ENCODE measurements at places on chromosomes 4 and X. TPM values are rescaled to one million over a fixed set of nuclear protein-coding genes. Genes with fewer than 3 reads are reported as not detected.

DNA sequence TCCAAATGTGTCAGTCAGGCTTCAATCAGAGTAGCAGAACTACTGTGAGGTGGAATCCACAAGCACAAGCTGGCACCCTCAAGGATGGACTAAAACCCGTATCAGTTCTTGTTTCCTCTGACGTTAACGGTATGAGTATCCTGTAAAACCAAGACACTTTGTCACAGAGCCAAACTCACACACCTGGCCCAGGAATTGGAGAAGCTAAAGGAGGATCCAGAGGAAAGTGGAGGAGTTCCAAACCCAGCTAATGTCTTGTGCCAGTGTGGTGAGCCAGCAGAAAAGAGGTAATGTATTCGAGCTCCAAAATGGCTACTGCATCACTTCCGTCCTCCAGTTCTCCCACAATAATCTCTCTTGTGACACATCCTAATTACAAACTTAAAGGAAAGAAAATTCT lies 44.7 kb downstream of the ATP1B4 start:
- no peak overlapping the region for H3K27ac ChIP-seq
- no peaks in the 10 kb centered on the region for H3K27me3 ChIP-seq
- no peaks in the 10 kb centered on the region for H3K36me3 ChIP-seq
- DNase-seq = no peak
- H3K4me3 ChIP-seq = no peak overlapping the region

GRCh38 chr4:7612311-7612897 lies 177.7 kb upstream of the PSAPL1 start:
- no peaks in the 10 kb centered on the region for H3K36me3 ChIP-seq
- no peak overlapping the region for H3K4me3 ChIP-seq

DNA sequence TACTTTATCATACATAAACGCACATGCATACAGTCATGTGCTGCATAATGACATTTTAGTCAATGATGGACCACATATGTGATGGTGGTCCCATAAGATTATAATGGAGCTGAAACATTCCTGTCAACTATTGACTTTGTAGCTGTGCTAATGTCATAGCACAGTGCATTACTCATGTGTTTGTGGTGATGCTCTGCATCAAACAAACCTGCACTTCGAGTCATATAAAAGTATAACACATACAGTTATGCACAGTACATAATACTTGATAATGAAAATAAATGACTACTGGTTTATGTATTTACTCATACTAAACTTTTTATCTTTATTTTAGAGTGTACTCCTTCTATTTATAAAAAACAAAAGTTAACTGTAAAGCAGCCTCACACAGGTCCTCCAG lies 60.5 kb upstream of the MCUB start:
- no peaks in the 10 kb centered on the region for H3K27me3 ChIP-seq
- peak; percentile 20 for DNase-seq
- no peak overlapping the region for H3K4me3 ChIP-seq
- H3K36me3 ChIP-seq = peaks cover 69% of the 10 kb centered on the region
- H3K27ac ChIP-seq = no peak overlapping the region
- H3K4me1 ChIP-seq = no peaks in the 10 kb centered on the region

DNA sequence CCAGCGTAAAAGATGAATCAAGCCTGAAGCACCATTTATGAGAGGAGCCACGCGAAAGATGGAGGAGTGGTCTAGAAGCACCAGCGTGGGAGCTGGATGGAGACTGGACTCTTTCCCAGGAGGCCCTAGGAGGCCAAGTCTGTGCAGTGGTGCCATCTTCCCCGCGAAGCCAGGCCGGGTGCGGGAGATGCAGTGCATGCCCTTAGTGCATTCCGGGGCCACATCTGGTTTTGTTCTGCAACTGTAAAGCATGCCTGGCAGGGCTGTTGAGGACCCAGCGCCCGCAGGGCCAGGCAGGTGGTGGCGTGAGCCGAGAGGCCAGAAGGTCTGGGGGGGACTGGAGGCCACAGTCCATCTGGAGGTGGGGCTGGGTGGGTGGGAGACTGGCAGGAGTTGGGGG lies 78.6 kb upstream of the ADRA2C start:
- H3K4me3 ChIP-seq = no peak overlapping the region
- no peaks in the 10 kb centered on the region for H3K4me1 ChIP-seq
- H3K27me3 ChIP-seq = peaks cover 23% of the 10 kb centered on the region
- no peak for DNase-seq

DNA sequence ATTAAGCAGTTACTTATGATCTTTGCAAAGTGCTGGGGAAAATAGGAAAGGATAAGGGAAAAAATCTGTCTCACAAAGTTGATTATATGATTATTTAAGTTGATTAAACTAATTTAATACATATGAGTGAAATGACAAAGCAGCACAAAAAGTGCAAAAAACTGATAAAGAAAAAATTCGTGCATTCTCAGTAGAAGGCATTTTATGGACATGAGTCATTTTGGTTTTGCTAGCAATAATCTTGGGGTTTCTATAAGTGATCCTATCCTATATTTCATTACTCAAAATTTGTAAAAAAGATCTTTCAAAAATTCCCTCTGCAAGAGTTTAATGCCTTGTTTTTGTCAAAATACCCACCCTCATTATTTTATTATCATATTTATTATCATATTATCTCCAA lies 224.2 kb upstream of the ANXA10 start:
- no peak overlapping the region for H3K27ac ChIP-seq
- H3K4me1 ChIP-seq = no peaks in the 10 kb centered on the region
- H3K27me3 ChIP-seq = peaks cover 18% of the 10 kb centered on the region
- peak; percentile 13 for DNase-seq
- H3K4me3 ChIP-seq = no peak overlapping the region
- no peaks in the 10 kb centered on the region for H3K36me3 ChIP-seq

DNA sequence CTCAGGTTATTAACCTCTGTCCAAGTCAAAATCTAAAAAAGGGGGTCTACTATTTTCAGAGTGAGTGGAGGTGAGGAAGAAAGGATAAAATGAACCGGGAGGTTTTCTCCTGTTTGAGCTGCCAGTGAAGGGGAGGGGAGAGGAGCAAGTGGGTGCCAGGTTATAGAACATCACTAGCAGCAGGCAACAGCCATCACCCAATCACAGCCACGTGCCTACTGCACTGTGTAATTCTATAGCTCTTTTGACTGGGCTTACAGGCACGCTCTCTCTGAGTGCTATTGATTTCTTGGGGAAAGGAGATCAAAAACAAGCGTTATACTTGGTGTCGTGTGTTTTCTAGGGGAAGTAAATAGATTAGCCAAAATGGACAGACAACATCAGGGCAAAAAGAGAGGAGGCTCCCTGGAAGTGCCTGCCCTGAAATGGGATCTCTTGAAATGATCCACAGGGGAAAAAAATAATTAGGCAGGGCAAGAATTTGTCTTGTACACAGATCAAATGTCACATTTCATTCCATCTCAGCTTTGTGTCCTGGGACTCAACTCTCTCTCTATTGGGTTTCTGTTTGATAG lies 300.5 kb upstream of the LCORL start:
- H3K4me3 ChIP-seq = no peak overlapping the region
- no peak overlapping the region for H3K27ac ChIP-seq
- H3K36me3 ChIP-seq = no peaks in the 10 kb centered on the region
- no peaks in the 10 kb centered on the region for H3K27me3 ChIP-seq
- no peaks in the 10 kb centered on the region for H3K4me1 ChIP-seq

- peaks cover 4% of the 10 kb centered on the region for H3K4me1 ChIP-seq
- no peaks in the 10 kb centered on the region for H3K27me3 ChIP-seq
These were observed 2.3 kb downstream of the LRBA start for GRCh38 chr4:151012820-151013219.

DNA sequence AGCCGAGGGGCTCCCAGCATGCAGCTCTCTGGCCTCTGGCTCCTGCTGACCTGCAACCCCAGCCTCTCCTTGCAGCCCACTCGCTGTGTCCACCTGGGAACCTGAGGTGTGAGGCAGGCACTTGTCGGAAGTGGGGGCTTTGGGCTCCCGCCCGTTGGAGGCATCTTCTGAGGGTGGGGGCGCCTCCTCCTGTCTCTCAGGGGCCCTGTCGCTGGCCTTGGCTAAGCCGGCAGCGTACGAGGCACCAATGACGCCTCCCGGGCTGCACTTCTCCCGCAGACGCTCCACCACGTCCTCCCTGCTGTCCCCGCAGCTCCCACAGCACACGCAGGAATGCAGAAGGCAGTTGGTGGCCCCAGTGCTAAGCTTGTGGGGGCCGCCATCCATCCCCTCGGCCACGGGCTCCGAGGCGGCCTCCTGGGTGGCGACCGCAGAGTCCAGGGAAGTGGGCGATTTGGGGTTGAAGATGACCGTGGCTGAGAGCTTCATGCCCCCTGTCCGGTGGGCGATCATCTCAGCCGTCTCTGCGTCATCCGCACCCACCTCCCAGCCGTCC lies 42.5 kb upstream of the MXD4 start:
- no peak for DNase-seq
- no peaks in the 10 kb centered on the region for H3K4me1 ChIP-seq
- H3K27me3 ChIP-seq = no peaks in the 10 kb centered on the region
- no peak overlapping the region for H3K27ac ChIP-seq

- H3K4me3 ChIP-seq = no peak overlapping the region
- DNase-seq = no peak
- H3K27ac ChIP-seq = no peak overlapping the region
- H3K4me1 ChIP-seq = no peaks in the 10 kb centered on the region
These were observed 556.5 kb downstream of the IL1RAPL1 start for GRCh38 chrX:29143756-29144155.

DNA sequence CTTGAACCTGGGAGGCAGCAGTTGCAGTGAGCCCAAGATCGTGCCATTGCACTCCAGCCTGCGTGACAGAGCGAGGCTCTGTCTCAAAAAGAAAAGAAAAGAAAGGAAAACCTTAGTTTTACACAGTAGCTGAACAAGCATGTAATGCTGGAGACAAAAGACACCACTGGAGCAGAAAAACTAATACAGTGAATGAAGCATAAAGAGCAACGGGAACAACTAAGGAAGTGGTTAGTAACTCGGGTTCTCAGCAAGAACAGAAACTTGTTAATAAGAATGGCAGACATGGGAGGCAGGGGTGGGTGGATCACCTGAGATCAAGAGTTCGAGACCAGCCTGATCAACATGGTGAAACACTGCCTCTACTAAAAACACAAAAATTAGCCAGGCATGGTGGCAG lies 263.7 kb downstream of the FSTL5 start:
- no peaks in the 10 kb centered on the region for H3K4me1 ChIP-seq
- H3K36me3 ChIP-seq = no peaks in the 10 kb centered on the region
- H3K27ac ChIP-seq = no peak overlapping the region

DNA sequence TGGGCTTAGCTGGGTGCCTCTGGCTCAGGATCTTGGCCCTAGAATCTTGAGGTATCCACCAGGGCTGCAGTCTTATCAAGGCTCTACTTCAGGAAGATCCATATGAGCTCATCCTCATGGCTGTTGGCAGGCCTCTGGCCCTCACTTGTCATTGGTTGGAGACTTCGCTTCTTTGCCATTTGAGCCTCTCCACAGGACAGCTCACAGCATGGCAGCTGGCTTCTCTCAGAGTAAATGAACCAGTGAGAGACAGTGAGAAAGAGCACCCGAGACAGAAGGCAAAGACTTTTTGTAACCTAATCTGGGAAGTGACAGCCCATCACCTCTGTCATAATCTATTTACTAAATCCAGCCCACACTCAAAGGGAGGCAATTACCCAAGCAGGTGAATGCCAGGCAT lies 236.8 kb downstream of the GPAT3 start:
- peaks cover 8% of the 10 kb centered on the region for H3K4me1 ChIP-seq
- no peak overlapping the region for H3K4me3 ChIP-seq
- DNase-seq = no peak
- no peak overlapping the region for H3K27ac ChIP-seq
- no peaks in the 10 kb centered on the region for H3K27me3 ChIP-seq

DNA sequence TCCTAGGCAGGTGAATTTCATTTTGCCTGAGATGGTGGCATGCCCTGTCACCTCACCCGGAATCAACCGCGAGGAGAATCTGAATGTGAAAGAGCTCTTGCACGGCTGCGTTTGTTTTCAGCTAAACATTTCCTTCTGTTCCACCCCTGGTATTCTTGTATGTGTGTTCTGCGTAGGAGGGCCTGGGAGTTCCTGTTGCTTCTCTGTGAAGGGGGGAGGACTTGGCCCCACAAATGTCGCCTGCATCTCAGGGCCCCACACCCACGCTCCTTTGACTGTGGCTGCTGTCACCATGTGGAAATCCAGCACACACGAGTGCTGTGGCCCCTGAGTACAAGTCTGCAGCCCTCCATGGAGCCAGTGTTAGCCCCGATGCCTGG lies 45.8 kb upstream of the CLCN4 start:
- no peaks in the 10 kb centered on the region for H3K27me3 ChIP-seq
- H3K27ac ChIP-seq = no peak overlapping the region
- H3K4me3 ChIP-seq = no peak overlapping the region
- H3K36me3 ChIP-seq = no peaks in the 10 kb centered on the region
- no peaks in the 10 kb centered on the region for H3K4me1 ChIP-seq

DNA sequence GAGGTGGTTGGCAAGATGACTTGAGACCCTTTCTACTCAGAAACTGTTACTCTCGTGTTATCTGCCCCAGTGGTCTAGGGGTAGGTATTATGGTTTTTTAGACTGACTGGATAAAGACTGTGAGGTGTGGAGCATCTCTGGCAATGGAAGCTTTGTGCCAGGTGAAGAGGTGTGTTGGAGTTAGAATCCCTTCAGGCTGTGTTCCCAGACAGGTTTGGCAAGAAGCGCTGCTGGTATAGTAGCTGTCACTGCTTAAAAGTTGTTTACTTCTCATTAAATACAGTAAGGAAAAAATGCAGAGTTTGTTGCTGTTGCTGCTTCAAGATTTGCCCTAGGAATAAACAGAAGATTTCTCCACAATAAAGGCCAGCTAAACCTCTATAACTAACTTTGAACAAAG lies 35.3 kb downstream of the AREG start:
- no peaks in the 10 kb centered on the region for H3K36me3 ChIP-seq
- H3K4me3 ChIP-seq = no peak overlapping the region
- H3K4me1 ChIP-seq = no peaks in the 10 kb centered on the region
- no peaks in the 10 kb centered on the region for H3K27me3 ChIP-seq
- H3K27ac ChIP-seq = no peak overlapping the region

DNA sequence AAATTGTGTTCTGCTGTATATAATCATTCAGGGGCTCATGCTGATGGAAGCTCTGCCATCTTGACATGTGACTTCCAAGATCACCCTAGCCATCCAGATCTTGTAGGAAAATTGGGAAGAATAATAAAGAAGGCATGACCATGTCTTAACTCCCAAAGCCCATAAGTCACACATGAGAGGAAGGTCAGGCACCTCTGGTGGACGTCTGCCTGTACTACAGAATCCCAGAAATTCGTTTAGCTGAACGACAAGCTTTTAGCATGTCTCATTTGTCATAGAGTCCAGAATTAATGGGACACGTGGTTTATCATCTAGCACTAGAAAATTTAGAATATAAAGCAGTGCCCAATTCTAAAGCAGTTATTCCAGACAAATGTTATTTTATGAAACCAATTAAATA lies 212.7 kb downstream of the CENPC start:
- H3K36me3 ChIP-seq = no peaks in the 10 kb centered on the region
- H3K27ac ChIP-seq = no peak overlapping the region
- no peaks in the 10 kb centered on the region for H3K27me3 ChIP-seq

GRCh38 chrX:70089604-70090297 lies 27.5 kb downstream of the OTUD6A start:
- H3K27me3 ChIP-seq = no peaks in the 10 kb centered on the region
- H3K4me1 ChIP-seq = peaks cover 22% of the 10 kb centered on the region
- H3K4me3 ChIP-seq = no peak overlapping the region
- no peaks in the 10 kb centered on the region for H3K36me3 ChIP-seq
- DNase-seq = peak; percentile 69

Gene TEX13D
- not detected for total RNA-seq

Gene JADE3
- total RNA-seq = 4.6 TPM

Gene ERAS
- total RNA-seq = not detected

Gene COX7B2
- not detected for total RNA-seq

Gene FANCB
- total RNA-seq = 9.7 TPM

Gene TCEAL2
- not detected for total RNA-seq

Measured in GM23248 (cell line).